H1 (cell line): ENCODE measurements at places on chromosomes 5 and 9. TPM values are rescaled to one million over a fixed set of nuclear protein-coding genes. Genes with fewer than 3 reads are reported as not detected.

Gene SLC9A3
- total RNA-seq = 0.95 and 1.1 TPM in 2 replicates

DNA sequence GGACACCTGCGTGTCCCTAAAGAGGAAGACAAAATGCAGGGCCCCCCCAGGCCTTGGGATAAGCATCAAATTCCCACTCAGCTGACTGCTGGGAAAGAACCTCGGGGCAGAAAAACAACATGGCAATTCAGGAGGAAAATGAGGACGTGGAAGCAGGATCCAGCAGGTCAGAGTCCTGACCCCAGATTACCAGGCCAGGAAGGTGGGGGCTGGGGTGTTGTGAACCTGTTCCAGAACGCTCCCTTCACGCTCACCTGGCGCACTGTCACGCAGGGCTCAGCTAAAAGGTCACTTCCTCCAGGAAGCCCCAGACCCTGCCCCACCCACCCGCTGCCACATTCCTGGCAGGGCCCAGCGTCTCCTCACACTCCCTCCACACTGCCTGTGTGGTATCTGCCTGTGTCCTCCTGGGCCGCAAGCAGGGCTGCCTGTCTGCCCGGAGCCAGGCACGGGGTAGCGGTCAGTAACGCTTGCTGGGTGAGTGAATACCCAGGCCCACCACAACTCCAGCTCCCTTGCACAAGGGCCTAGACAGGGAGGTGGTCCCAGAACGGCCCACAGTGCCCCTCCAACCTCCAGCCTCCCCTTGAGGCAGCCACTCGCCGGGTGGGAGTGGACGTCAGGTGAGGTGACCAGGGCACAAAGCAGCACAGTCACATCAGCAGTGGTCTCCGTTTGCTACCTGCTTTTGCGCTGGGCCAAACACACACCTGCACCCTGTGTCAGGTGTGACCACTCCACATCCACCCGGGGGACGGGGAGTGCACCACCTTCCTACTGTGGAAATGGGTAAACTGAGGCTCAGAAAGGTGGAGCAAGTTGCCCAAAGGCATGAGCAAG is 18.1 kb downstream of the VAV2 start:
- H3K4me1 ChIP-seq = peaks cover 3% of the 10 kb centered on the region
- no peaks in the 10 kb centered on the region for H3K27me3 ChIP-seq
- no peaks in the 10 kb centered on the region for H3K36me3 ChIP-seq
- DNase-seq = no peak

Gene TRIO
- 69.1 and 70.4 TPM in 2 replicates for total RNA-seq

- H3K27ac ChIP-seq = no peak overlapping the region
- no peak overlapping the region for H3K4me3 ChIP-seq
- H3K4me1 ChIP-seq = no peaks in the 10 kb centered on the region
These were observed 211.3 kb upstream of the HAPLN1 start for GRCh38 chr5:83931969-83932368.

- H3K4me1 ChIP-seq = 0 out of 2 replicates have a peak, but pooled peaks cover 2% of the 10 kb centered on the region
- H3K4me3 ChIP-seq = no peak overlapping the region
- no peaks in the 10 kb centered on the region for H3K36me3 ChIP-seq
- H3K27ac ChIP-seq = no peak overlapping the region
These were observed 36.5 kb upstream of the SYNPO start for GRCh38 chr5:150604010-150604409.

Gene MLANA
- total RNA-seq = not detected in 2 replicates

GRCh38 chr5:129664336-129664937 is 83.5 kb upstream of the MINAR2 start:
- no peak overlapping the region for H3K4me3 ChIP-seq
- no peaks in the 10 kb centered on the region for H3K4me1 ChIP-seq
- no peak overlapping the region for H3K27ac ChIP-seq
- no peaks in the 10 kb centered on the region for H3K27me3 ChIP-seq

DNA sequence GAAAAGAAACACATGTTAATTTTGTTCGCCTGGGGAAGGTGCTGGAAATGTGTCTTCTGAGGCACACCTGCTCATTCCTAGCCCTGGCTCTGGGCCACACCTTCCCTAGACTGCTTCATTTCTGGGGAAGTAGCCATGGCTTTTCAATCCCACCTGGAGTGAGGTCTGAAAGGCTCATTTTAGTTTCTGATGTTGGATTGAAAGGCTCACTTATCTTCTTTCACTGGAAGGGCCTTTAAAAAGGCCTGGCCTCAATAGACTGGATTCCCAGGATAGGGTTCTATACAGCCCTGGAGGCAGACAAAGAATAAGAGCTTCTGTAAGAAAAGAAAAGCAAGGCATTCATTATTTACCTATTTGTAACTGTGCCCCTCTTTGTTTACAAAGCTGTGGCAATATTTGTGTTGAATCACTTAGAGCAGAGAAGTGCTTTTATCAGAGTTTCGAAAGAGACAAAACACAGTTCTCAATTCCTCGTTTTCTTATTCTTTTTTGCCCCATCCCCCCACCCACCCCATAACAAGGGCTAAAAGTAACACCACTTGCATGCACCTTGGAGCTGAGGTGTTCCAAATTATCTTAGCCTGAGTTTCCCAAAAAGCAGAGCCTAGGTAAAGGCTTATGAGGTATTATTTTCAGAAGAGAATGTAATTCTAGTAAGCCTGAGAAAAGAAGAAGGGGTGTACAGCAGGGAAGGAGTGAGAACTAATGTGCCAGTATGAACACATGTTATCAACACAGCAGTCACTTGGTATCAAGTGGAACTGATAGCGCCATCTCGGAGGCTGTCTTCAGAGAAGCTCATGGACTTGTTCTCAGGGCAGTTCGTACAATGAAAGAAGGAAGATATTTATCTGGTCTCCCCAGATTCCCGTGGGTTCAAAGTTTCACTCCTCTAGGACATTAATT is 413.1 kb downstream of the KCTD16 start:
- H3K4me1 ChIP-seq = peaks cover 3% of the 10 kb centered on the region
- H3K36me3 ChIP-seq = no peaks in the 10 kb centered on the region
- no peak overlapping the region for H3K27ac ChIP-seq
- H3K4me3 ChIP-seq = no peak overlapping the region

DNA sequence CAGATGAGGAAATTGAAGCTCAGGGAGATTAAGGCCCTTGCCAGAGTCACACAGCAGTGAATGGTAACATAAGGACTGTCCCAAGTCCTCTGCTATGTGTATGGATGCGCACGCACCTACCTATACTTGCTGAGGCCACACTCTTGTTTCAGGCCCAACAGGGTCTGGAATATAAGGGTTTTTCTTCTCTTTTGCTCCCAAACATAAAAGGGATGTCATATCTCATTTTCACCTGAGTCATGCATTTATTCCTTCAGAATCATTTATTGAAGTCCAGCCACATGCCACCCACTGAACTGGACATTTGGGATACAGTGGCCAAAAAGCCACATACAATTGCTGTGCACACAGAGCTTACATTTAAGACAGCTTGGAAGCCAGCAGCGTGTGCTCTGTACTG is 92.0 kb downstream of the SH3TC2 start:
- no peaks in the 10 kb centered on the region for H3K27me3 ChIP-seq
- H3K27ac ChIP-seq = no peak overlapping the region
- H3K4me3 ChIP-seq = no peak overlapping the region

DNA sequence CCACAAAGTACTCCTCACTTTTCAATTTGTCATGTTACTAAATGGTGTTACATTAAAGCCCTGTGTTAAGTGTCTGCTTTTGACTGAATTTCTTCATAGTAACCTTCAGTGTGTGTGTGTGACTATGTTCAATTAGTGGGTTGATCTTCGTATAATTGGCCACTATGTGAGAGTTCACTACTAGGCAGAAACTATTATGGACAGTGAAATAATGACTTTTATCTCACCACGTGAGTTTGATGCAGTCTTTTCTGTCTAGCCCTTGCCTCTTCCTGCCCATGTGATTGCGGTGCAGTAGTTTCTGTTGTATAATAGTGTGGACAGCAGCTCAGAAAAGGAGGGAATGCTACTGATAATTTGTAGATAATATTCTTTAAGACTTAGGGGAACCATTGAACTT is 1.8 kb upstream of the MAML1 start:
- no peak overlapping the region for H3K27ac ChIP-seq
- no peaks in the 10 kb centered on the region for H3K4me1 ChIP-seq
- peaks cover 31% of the 10 kb centered on the region for H3K36me3 ChIP-seq
- no peak for DNase-seq

DNA sequence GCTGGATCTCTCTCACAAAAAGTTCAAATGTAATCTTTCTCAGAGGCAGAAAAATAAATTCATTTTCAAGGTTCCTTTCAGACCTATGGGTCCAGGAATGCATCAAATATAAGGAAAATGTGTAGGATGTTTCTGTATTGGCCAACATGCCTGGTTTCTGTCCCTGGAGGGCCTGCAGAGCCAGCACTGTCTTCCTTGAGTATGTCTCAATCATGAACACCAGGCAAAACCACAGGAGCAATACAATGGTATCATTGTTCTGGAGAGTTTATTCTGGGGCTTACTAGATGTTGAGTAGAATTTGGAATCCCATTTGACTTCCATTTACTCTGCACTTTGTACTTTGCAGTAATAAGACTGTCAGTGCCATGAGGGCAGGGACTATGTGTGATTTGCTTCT is 23.5 kb downstream of the INSYN2B start:
- no peaks in the 10 kb centered on the region for H3K27me3 ChIP-seq
- no peaks in the 10 kb centered on the region for H3K4me1 ChIP-seq
- no peak for DNase-seq
- H3K36me3 ChIP-seq = no peaks in the 10 kb centered on the region
- no peak overlapping the region for H3K4me3 ChIP-seq

Gene GARNL3
- total RNA-seq = 17.3 and 18.3 TPM in 2 replicates

Gene ZBTB34
- total RNA-seq = 15.9 and 16.9 TPM in 2 replicates

DNA sequence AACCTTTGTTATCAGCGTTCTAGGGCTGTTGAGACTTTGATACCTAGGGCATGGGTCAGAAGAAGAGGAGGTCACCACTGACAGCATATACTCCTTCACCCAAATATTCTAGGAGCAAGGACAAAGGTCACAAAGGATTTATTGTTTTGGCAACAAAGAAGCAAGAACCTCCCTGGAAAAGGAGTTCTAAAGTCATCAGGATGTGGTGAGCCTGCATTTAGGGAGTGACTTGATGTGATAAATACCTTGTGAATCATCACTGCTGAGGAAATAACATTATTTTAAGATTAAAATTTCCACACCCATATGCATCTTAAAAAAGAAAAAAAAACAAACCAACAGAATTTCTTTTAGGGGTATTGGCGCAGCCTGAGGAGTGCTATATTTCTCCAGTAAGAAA is 13.9 kb downstream of the IFNA1 start:
- H3K4me1 ChIP-seq = no peaks in the 10 kb centered on the region
- no peaks in the 10 kb centered on the region for H3K27me3 ChIP-seq
- H3K4me3 ChIP-seq = no peak overlapping the region
- no peak for DNase-seq
- H3K27ac ChIP-seq = no peak overlapping the region

- no peak overlapping the region for H3K27ac ChIP-seq
- H3K27me3 ChIP-seq = no peaks in the 10 kb centered on the region
- no peak for DNase-seq
- no peak overlapping the region for H3K4me3 ChIP-seq
- H3K4me1 ChIP-seq = no peaks in the 10 kb centered on the region
These were observed 116.6 kb downstream of the AOPEP start for GRCh38 chr9:94843134-94843533.

DNA sequence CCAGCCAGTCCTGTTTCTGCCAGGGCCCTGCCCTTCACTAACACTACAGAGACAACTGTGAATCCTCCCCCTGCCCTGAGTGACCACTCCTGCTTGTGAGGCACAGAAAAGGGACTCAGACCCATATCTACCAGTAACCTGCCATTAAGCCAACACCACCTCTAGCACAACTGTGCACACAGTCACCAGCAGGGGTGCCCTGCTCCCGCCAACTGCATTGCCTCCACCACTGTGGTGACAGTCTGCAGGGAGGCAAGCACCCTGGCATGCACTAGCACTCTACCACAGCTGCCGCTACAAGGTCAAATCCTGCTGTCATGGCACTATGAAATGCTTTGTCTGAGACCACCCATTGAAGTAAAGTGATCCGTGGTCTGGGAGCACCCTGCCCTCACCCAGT is 1028.5 kb upstream of the CDH9 start:
- H3K27ac ChIP-seq = no peak overlapping the region
- no peak overlapping the region for H3K4me3 ChIP-seq
- no peaks in the 10 kb centered on the region for H3K4me1 ChIP-seq
- no peaks in the 10 kb centered on the region for H3K36me3 ChIP-seq
- H3K27me3 ChIP-seq = no peaks in the 10 kb centered on the region

DNA sequence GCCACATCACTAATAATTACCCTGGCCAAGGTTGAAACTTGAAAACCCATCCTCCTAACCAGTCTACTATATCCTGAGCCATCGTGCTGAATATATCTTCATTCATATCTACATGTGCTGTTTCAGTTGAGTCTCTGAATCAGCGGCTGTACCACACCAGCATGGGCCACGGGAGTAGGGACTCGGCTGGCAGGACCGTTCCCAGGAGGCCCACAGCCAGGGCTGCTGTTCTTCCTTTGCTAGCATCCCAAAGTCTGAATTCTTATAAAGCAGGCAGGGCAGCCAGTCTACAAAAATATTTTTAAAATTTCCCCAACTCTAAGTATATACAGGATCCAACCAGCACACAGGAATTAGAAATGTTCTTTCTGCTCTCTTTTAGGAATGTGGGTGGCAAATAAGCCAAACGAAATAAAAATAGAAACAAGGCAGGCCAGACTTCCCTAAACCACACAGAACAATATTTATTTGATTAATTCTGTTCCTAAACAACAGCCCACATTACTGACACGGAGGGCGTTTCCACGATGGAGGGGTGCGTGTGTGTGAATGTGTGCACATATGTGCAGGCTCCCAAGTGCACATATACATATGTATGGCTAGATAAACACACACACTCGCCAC is 42.8 kb upstream of the EQTN start:
- no peak for DNase-seq
- peaks cover 13% of the 10 kb centered on the region for H3K4me1 ChIP-seq
- H3K4me3 ChIP-seq = no peak overlapping the region

Gene TEK
- 33.2 and 35.8 TPM in 2 replicates for total RNA-seq

Gene DNAJC18
- total RNA-seq = 22.0 and 29.2 TPM in 2 replicates

Gene LCN1
- not detected in 2 replicates for total RNA-seq

Gene IL13
- total RNA-seq = not detected in 2 replicates

Gene FRMPD1
- 0.32 and 0.52 TPM in 2 replicates for total RNA-seq

- no peak overlapping the region for H3K4me3 ChIP-seq
- H3K27ac ChIP-seq = no peak overlapping the region
- no peaks in the 10 kb centered on the region for H3K27me3 ChIP-seq
- no peaks in the 10 kb centered on the region for H3K36me3 ChIP-seq
- DNase-seq = no peak
- H3K4me1 ChIP-seq = peaks cover 26% of the 10 kb centered on the region
These were observed 21.7 kb downstream of the PHF2 start for GRCh38 chr9:93597871-93598646.

Gene FOXD1
- 0.73 and 1.1 TPM in 2 replicates for total RNA-seq

- H3K4me1 ChIP-seq = peaks cover 16% of the 10 kb centered on the region
- peaks cover 52% of the 10 kb centered on the region for H3K27me3 ChIP-seq
- H3K4me3 ChIP-seq = peak within 1 kb of the TSS; percentile 63
- H3K36me3 ChIP-seq = no peaks in the 10 kb centered on the region
These were observed at the start of gene FBP1 for GRCh38 chr9:94639061-94639998. TSS of gene FBP1 (minus strand) at chr9:94639518. CDS start at chr9:94639310, 208 bp downstream.

Gene GRIN3A
- total RNA-seq = 0.04 TPM in 1 of 2 replicates, not detected in the other

GRCh38 chr5:81782811-81783210 is 31.9 kb upstream of the SSBP2 start:
- no peaks in the 10 kb centered on the region; the same call in 1 of the 2 replicates for H3K27me3 ChIP-seq
- peaks cover 5% of the 10 kb centered on the region for H3K4me1 ChIP-seq
- no peaks in the 10 kb centered on the region for H3K36me3 ChIP-seq
- H3K4me3 ChIP-seq = no peak overlapping the region

- no peak for DNase-seq
- H3K27me3 ChIP-seq = peaks cover 34% of the 10 kb centered on the region
- no peak within 1 kb of the TSS for H3K27ac ChIP-seq
- peak within 1 kb of the TSS; percentile 42 for H3K4me3 ChIP-seq
These were observed at the start of gene PROB1 for GRCh38 chr5:139394654-139395566. TSS of gene PROB1 (minus strand) at chr5:139395104. CDS start at chr5:139395081, 23 bp downstream.

- no peak overlapping the region for H3K4me3 ChIP-seq
- H3K4me1 ChIP-seq = no peaks in the 10 kb centered on the region
- H3K36me3 ChIP-seq = no peaks in the 10 kb centered on the region
- DNase-seq = no peak
These were observed 69.3 kb downstream of the SH3RF2 start for GRCh38 chr5:146005723-146006122.
